ENCODE measurements at places on chromosomes 11 and 22.

DNA sequence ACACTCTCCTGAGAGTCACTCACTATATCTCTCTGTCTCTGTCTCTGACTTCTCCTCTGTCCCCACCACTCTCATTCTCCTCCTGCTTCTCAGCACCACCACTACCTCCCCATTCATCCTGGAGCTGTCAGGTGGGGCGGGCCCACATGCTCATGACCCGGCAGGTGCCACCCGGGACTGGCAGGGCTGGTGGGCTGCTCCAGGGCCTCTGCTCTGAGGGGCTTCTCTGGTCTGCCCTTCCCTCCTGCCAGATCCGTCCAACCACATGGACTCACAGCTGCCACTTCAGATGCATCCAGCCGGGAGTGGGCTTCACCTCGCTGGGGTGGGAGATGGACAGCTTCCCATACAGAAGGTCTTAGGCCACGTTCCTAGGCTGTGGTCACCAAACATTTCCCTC is 4.8 kb upstream of the EMID1 start:
- DNase-seq, result no peak

- DNase-seq, result no peak
Measured at GRCh38 chr11:4798427-4799183, 5.6 kb downstream of the OR52R1 start.

DNA sequence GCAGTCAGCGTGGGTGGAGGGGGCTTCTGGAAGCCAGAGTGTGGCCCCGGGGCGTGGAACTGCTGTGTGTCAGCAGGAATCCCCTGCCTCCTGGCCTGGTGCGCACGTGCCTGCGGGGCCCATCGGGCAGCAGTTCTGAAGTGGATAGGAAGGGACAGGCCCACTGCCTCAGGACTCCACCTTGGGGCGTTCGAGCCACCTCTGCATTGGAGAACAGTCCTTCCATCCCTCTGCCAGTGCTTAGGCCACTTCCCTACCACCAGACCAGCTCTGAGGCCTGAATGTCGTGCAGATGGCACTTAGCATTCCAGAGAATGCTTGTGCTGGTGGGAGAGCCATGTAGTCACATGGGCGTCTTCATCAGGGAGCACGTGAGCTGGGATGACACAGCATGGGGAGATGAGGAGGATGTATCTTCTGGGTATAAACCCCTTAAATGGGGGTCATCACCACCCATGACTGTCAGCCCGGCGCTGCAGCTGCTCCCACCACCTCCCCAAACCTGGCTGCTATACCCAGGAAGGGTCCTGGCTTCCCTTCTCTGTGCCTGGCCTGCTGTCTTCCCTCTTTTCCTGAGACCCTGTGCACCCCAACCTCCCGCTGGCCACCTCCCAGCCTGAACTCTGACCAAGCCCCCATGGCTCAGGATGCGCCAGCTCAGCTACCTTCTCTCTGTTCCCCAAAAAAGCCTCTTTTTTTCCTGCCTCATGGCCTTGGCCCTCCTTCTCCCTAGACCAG is 9.7 kb downstream of the INCENP start:
- DNase-seq, result no peak

DNA sequence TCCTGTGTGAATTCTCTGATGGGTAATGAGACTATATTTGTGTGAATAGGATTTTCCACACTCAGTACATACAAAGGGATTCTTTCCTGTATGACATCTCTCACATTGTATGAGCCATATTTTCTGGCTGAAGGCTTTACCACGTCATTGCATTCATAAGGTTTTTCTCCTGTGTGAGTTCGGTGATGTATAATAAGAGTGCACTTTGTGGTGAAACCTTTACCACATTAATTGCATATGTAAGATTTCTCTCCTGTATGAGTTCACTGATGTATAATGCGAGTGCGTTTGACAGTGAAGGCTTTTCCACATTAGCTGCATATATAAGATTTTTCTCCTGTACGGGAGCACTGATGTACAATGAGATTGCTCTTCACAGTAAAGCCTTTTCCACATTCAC is 455.4 kb upstream of the CNTN5 start:
- DNase-seq, result no peak

GRCh38 chr22:17855572-17856290 is 81.5 kb upstream of the BID start:
- no peak for DNase-seq

- no peak for DNase-seq
Measured at GRCh38 chr11:1339066-1339675, 29.7 kb upstream of the TOLLIP start.

DNA sequence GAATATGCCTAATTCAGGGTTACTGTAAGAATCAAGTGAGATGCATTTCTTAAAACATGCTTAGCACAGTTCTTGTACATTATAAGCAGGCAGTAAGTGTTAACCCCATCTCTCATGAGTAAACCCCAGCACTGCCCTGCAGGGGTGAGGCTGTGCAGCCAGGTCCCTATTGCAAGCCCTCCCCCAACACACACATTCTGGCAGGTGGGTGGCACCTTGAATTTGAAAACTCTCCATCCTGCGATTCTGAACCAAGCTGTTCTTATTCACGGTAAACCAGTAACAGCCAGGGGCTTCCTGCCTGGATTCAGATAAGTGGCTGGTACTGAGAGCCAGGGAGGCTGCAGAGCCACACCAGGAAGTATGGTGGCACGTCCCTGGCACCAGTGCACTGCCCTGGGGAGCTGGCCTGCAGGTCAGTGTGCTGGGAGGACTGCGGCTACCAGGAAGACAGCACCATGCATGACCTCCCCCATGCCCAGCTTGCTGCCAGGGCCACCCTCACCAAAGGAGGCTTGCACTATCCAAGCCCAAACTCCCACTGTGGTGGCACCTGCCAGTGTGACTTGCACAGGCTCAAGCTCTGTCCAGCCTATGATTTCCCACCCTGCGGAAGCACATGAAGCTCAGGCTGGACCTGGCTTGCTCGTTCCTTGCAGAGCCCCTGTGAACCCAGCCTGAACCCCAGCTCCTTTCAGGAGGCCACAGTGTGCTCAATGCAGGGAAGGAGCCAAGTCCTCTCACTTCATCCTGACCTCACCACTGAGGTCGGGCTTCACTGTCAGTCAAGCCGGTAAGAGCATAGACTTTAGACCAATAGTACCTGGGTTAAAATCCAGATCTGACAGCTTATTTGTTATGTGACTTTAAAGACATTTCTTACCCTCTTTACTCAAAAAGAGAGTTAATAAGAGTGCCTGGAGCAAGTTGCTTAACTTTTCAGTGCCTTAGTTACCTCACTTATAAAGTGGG is 88.1 kb downstream of the MICAL2 start:
- DNase-seq, result no peak

- no peak for DNase-seq
Measured at GRCh38 chr11:107999759-108000455, 8.8 kb upstream of the CUL5 start.

- no peak for DNase-seq
Measured at GRCh38 chr11:76972051-76972450, 62.1 kb upstream of the B3GNT6 start.

DNA sequence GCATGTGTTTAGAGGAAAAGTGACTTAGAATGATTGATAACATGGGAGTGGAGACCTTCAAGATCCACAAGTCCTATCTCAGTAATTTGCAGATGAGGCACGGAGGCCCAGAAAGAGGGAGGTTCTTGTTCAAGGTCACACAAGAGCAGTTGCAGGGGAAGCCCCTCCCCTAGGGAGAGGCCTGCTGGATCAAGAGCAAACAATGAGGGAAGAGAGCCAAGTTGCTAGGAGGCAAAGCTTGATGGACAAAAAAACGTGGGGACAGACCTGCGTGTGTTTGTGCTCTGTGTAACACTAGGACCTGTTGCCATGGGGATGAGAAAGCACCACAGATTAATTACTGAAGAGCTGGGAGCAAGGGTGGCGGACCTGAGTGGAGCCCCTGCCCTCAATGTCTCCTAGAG is 6.4 kb upstream of the MFRP start:
- DNase-seq, result no peak

- DNase-seq, result no peak
Measured at GRCh38 chr22:39242595-39243438, 2.0 kb downstream of the PDGFB start.

GRCh38 chr22:45640291-45640940 is 31.2 kb upstream of the ATXN10 start:
- DNase-seq, result no peak

GRCh38 chr22:17873804-17874203 is 99.5 kb upstream of the BID start:
- no peak for DNase-seq

DNA sequence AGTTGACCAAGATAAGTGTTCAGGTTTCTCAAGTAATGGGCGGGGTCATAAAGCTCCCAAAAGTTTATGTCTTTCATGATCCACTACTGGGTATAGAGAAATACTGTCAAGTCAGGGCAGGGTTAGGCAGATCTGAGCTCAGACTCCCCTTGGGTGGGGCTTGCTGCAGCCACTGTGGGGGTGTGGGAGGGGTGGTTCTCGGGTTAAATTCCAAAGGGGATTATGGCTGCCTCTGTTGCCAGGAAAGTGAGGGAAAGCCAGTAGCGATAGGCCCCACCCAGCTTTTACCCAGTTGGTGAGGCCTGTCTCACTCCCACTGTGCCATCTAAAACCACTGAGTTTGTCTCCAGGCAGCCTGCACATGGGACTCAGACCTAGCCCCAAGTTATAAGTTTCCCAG is 37.8 kb downstream of the DLG2 start:
- no peak for DNase-seq

GRCh38 chr11:62401356-62401755 is 17.5 kb upstream of the SCGB1A1 start:
- DNase-seq, result no peak

GRCh38 chr22:49433717-49434611 is 393.7 kb downstream of the BRD1 start:
- DNase-seq, result no peak

GRCh38 chr11:81602508-81602907 is 1131.2 kb downstream of the FAM181B start:
- no peak for DNase-seq

DNA sequence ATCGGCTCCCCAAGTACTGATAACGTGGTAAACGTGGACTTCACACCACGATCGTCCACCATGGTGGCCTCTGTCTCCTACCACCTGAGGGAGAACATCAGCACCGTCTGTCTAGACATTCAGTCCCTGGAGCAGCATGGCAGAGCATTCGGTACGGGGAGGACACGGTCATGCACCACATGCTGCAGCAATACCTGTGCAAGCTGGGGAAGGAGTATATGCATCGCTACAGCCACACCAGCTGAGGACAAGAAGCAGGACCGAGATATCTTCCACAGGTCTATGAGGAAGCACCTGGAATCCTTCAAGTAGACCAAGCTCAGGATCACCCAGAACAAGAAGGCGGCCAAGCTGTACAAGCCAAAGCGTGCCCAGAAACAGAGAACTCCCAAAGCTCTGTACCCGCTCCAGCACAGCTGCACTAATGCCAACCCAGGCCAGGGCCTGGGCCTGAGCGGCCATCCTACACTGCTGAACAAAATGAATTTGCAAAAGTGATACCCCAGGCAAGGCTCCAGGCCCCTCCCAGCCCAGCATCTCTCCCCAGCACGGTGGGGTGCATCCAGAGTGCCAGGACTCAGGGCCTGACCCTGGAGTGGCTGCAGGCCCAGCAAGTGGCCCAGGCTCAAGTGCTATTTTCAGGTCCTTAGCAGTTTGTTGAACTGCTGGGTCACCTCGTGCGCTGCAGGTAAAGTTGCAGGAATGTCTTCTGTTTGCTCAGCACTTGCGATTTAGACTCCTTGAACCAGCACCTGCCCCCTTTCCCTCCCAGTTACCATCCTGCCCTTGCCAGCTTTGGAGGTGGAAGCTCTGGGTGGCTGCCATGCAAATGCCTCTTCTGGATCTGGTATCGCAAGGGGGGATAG is 119.3 kb upstream of the SERPIND1 start:
- DNase-seq, result no peak

DNA sequence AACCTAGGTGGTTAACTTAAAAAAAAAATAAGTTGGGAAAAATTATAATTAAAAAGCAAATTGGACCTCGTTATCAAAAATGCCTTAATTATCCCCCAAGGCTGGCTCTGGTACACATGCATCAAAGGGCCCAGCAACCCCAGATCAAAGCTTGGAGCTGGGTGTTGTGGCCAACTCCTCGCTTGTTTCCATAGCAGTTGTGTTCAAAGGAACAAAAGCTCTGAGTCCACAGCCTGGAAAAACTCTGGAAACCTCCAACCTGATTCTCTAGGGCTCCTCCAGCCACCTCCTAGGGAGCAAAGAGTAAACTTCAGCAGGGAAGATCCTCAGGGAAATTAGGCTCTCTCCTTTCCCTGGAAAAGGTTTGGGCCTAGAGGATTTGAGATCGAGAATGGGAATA is 149.4 kb downstream of the NXPE2 start:
- no peak for DNase-seq

DNA sequence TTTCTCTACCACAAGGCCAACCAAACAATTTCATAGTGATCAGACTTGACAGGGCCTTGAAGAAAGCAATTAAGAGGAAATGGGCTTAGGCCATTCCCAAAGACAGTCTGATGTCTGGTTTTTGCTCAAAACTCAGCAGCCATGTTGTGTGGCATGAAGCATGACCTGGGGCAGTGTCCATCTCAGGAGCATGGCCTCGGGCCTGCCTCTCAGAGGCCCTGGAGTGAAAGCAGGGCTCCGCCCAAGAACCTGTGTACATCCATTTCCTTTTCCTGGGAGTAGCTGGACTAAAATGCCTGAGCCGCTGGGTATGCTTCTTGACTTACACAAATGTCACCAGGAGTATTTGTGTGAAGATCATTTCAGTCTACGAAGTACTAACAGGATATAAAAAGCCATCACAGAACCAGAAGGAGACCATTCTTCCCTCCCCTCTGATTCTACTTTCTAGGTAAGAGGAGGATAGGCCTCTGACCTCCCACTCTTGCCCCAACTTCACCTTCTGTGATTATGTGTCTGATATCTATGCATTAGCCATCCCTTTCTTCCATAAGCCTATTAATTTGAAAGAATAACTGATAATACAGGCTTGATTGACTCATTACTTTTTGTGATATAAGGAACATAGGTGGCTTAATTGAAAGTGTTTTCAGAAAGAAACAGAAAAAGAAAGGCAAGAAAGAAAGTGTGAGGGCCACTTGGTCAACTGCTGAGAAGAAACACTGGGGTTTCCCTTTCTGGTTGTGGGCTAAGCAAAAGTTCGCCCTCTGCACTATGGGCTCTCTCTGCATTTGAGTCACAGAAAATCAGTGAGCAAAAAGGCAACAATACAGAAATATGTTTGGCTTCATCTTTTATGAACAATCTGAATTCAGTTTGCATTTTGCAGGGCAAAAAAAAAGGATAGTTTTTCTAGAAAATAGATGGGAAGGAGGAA is 188.6 kb upstream of the MTMR2 start:
- no peak for DNase-seq

- no peak for DNase-seq
Measured at GRCh38 chr11:113497066-113497910, 22.1 kb upstream of the DRD2 start.

All from AG09319 (cell line).